ENCODE measurements at places on chromosomes 7 and 10.

- no peak for DNase-seq
Measured at GRCh38 chr10:547591-548081, 141.8 kb downstream of the DIP2C start.

DNA sequence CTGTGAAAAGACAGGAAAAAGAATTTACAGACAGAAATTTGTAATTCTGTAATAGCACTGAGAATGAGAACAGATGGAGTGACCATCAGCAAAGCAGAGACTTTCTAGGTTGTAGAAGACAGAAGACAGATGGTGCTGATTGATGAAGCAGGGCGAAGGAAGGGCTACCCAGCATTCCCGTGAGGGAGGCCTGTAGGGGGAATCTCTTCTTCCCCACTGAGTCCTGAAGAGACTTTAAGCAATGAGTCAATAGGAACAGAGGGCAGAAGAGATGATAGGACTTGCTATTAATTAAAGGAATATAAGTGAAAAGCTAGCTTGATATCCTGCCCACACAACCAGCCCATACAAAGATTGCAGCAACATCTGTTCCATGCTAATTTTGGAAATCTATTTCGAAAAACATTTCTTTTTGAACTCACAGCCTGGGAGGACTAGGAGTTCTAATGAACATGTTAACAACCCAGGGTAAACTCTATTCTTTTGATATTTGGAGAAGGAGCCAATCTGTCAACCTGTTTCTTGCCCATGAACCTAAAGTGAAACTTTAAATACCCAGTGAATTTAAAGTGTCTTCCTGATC, 44.1 kb downstream of the RALA start:
- DNase-seq, result no peak

- no peak for DNase-seq
Measured at GRCh38 chr7:4734587-4735345, 40.7 kb upstream of the AP5Z1 start.

GRCh38 chr10:103111031-103111917, 81.8 kb downstream of the NT5C2 start:
- no peak for DNase-seq

- DNase-seq, result no peak
Measured at GRCh38 chr10:132303361-132304115, 4.2 kb downstream of the STK32C start.

- DNase-seq, result no peak
Measured at GRCh38 chr7:49771427-49772176, 1.8 kb upstream of the VWC2 start.

- no peak for DNase-seq
Measured at GRCh38 chr7:37440738-37441385, 7.8 kb downstream of the ELMO1 start.

DNA sequence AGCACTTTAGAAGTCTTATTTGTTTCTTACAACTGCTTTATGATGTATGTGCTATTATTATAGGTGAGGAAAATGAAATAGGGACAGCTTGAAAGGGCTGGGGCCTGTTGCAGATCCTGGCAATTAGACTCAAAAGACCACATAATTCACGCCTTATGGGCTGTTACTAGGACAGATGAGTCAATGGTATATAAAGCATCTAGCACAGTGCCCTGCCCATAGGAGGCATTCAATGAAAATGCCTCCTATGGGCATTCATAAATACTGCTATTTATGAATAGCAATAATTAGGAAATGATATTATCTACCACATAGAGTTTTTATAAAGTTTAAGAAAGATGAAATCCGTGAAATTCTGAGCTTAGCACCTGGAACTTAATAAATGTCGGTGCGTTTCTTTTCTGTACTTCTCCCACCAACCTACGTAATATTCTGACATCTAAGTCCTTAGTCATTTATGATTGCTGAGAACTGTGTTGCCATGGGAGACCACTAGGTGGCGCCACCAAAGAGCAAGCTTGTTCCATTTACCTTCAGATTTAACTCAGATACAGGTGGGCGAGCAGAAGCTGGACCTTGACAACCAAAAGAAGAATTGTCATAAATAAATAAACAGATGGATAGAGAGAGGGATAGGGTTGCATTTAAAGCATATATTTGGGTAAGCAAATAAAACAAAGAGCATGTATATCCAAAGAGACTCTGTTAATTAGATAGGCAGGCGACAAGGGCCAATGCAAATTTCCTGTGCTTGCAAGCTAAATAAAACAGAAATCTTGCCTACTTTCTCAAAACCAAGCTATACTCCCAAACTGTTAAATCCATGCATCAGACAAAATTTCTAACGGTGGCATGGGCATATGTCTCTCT, 699.9 kb downstream of the INHBA start:
- DNase-seq, result no peak

DNA sequence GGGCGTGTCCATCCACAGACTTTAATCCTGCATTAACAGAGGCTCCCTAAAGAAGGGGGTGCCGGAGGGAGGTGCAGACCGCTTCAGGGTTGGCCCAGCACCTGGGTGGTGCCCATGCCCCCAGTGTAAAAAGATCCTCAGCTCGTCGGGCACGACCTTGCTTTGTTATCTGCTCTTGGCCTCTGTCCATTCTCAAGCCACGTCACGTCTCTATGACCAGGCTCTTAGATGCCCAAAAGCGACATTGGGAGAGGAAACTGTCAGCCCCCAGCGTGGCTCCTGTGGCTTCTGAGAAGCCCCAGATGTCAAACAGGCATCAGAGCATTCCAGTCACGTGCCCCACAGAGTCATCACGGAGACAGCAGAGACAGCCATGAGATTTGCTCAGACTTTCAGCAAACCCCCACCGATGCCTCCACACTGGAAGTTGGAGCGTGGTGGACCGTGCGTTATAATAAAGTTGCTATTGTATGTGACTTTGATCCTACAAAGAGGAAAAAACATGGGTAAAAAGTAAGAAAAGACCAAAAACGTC, 55.5 kb downstream of the PTPRN2 start:
- DNase-seq, result no peak

DNA sequence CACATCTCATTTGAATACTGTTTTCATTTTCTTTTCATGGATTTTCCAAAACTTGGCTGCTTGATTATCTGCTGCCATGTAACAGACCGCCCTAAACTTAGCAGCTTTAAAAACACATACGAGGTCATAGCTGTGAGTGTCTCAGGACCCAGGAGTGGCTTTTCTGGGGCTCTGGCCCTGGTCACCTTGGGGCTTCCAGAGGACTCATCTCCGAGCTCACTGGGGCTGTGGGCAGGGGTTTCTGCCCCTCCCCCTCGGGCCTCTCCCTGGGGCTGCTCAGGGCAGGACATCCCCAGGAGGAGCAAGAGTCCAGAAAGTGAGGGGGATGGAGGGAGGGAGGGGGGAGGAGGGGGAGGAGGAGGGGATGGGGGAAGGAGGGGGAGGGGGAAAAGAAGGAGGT, 77.0 kb downstream of the NKX6-2 start:
- no peak for DNase-seq
